Spinal cord (tissue), 10 donors: ENCODE measurements at places on chromosomes 7 and 10. TPM values are rescaled to one million over a fixed set of nuclear protein-coding genes. Genes with fewer than 3 reads are reported as not detected.
A peak's percentile ranks its signal among the peaks of the same experiment; 100 is the strongest.

The CALD1 gene
- 83.1 TPM for polyA plus RNA-seq

The TLL2 gene
- polyA plus RNA-seq, result 4.5 TPM

GRCh38 chr7:79290841-79291497 lies 162.5 kb downstream of the MAGI2 start:
- H3K36me3 ChIP-seq, result no peaks in the 10 kb centered on the region
- H3K4me1 ChIP-seq, result no peaks in the 10 kb centered on the region
- no peak overlapping the region for H3K27ac ChIP-seq
- no peak overlapping the region for H3K4me3 ChIP-seq
- no peaks in the 10 kb centered on the region for H3K27me3 ChIP-seq

- no peak for DNase-seq
- no peaks in the 10 kb centered on the region for H3K4me1 ChIP-seq
- H3K4me3 ChIP-seq, result no peak overlapping the region
Measured at GRCh38 chr7:136069840-136070529, 92.8 kb upstream of the MTPN start.

DNA sequence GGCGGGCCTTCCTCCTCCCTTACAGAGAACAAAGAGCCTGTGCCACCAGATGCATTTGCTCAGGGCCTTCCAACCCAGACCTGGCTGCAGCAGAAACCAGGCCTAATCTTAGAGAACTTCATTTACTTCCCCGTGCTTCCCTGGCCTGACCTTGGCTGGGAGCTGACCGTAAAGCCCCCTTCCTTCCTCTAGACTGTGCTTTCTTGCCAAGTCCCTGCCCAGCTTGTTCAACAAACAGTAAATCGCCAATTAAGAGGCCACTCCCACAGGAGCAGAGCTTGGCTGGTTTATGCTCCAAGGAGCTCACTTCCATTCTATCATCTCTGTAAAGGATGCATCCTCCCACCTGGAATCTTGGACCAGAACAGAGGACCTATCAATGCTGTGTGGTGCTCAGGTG lies 110.9 kb downstream of the COL13A1 start:
- H3K4me3 ChIP-seq, result no peak overlapping the region
- peaks cover 2% of the 10 kb centered on the region for H3K27me3 ChIP-seq
- DNase-seq, result peak; percentile 49
- no peak overlapping the region for H3K27ac ChIP-seq

DNA sequence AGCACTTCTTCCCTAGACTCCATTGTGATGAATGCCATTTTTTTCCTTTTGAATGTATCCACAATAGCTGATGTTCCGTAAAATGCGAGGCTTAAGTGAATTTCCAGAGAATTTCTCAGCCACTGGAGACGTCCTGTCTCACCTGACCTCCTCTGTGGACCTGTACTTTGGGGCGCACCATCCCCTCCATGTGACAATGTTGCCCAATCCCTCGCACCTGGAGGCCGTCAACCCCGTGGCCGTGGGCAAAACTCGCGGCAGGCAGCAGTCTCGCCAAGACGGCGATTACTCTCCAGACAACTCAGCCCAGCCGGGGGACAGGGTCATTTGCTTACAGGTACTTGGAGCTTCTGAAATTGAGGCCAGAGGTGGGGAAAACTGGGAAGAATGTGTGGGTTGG lies 20.2 kb downstream of the DHTKD1 start:
- H3K27ac ChIP-seq, result no peak overlapping the region
- H3K4me1 ChIP-seq, result no peaks in the 10 kb centered on the region
- DNase-seq, result no peak
- no peaks in the 10 kb centered on the region for H3K27me3 ChIP-seq

- H3K27ac ChIP-seq, result no peak overlapping the region
- H3K27me3 ChIP-seq, result no peaks in the 10 kb centered on the region
- DNase-seq, result no peak
- H3K4me3 ChIP-seq, result no peak overlapping the region
Measured at GRCh38 chr7:76296743-76297740, 5.4 kb upstream of the HSPB1 start.
